Astrocyte of the spinal cord (primary cell): ENCODE measurements at places on chromosomes 2 and 18.

DNA sequence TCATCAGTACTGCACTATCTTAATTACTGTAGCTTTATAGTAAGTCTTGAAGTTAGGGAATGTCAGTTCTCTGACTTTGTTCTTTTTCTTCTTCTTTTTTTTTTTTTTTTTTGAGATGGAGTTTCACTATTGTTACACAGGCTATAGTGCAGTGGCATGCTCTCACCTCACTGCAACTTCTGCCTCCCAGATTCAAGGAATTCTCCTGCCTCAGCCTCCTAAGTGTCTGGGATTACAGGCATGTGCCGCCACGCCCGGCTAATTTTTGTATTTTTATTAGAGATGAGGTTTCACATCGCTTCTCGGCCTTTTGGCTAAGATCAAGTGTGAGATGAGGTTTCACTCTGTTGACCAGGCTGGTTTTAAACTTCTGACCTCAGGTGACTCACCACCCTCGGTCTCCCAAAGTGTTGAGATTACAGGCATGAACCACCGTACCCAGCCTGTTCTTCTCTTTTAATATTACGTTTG is 41.9 kb upstream of the TANC1 start:
- peak; percentile 78 for DNase-seq

- no peak for DNase-seq
Measured at GRCh38 chr2:33573657-33574056, 25.4 kb downstream of the FAM98A start.

- no peak for DNase-seq
Measured at GRCh38 chr2:41040782-41041520, 589.1 kb upstream of the SLC8A1 start.

- no peak for DNase-seq
Measured at GRCh38 chr2:41954304-41955291, 93.2 kb upstream of the PKDCC start.

DNA sequence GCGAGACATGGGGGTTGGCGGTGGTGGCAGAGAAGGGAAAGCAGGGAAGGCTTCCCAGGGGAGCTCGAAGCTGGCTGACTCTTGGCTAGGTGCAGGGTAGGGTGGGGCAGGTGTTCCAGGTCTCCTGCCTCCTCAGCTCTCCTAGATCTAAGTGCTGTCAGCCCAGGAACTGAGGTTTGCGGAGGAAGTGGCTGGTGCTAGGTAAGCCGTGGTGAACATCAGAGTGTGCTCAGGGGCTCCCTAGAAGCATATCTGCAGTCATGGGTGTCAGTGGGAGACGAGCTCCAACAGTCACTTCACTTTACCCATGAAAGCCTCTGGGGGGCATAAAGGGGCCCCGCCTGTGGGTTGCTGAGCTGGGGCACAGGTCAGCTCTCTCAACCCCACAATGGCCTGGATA is 34.1 kb downstream of the ARHGEF4 start:
- no peak for DNase-seq

DNA sequence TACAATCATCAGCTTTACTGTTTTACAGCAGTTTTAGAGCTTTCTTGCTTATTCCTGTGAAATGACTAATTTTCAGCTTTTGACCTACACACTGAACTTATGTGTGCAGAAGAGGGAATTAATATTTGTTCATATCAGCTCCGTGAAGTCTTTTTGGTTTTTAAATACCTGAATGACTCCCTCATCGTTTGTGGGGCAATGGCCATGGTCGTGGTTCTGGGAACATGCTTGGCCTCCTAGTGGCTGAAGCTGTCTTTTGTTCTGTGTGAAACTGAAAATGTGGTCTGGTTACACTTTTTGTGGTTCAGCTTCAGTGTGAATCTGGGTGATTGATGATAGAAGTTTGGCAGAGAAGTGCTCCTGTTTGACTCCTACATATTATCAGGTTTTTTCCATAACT is 408.1 kb downstream of the THSD7B start:
- peak; percentile 81 for DNase-seq

DNA sequence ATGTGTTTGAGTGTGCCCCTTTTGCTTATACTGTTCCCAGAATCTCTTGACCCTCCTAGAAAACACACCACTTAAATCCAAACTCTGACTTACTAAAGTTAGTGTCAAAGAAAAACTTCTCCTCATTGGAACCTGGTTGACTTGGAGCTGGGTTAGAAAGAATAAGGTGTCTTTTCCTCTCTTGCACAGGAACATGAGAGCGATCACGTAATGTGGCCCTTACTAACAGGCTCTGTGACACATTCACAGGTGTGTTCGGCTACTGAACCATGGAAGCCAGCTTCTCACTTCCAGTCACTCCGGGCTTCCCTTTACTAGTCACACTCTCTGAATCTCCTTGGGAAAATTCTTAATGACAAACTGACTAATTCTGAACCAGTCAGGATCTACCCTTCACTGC is 5.4 kb upstream of the POU3F3 start:
- peak; percentile 46 for DNase-seq

- no peak for DNase-seq
Measured at GRCh38 chr2:79982445-79982844, 322.1 kb downstream of the LRRTM1 start.

DNA sequence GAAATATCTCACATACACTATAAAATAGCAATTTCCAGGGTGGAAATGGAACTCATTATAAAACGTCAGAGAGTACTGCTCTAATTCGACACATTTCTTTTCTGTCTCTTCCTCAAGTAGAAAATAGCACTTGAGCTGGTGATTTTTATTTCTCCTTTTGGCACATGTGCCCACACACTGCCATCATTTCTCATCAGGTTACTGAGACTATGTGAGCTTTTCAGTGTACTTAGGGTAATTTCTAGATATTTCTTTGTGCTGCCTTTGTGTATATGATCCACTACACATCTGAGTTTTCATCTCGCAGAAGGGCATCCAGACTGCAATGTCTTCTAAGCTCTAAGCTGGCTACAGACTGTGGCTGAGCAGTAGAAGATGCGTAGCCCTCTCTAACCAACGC is 62.1 kb upstream of the PGAP1 start:
- peak; percentile 23 for DNase-seq

- DNase-seq: no peak
Measured at GRCh38 chr2:33064349-33064801, 117.6 kb downstream of the LTBP1 start.
